ENCODE measurements at places on chromosomes 12 and 14.
A peak's percentile ranks its signal among the peaks of the same experiment; 100 is the strongest.

DNA sequence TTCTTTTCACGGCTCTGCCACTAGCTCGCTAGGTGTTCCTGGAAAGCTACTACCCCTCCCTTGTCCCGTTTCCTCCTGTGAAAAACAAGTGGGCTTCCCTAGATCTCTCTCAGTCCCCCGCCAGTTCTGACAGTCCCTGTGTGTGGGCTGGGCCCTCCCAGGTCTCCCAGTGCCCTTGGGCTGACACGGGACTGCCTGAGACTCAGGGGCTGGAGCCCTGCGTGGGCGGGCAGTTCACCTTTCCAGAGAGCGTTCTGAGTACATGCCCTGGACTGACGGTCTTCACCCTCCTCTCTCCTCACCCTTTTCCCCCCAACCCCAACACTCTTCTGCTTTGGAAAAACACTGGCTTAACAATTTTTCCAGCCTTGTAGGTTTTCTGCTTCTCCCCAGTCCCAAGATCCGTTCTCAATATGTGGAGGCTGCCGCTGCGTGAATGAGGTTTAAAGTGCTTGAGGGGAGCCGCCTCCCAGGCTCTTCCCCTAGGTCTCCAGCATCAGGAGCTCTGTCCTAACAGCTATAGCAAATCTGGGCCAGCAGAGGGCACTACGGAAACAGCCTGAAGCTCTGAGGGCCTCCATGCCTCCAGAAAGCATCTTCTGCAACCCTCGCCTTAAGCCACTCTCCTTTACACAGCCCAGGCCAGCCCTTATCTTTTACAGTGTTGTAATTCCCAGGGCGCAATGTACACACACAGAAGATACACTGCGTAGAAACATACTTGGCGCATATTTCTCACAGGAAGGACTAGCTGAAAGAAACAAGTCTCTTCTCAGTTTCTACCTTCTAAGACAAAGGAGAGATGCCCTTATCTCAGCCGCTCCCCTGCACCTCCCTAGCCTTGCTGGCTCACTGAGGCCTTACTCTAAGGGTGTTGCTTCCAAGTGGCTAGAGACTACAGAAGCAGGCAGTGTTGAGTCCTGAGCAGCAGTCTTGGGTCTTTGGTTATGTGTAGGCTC, 10.4 kb upstream of the DCD start:
- DNase-seq: peak; percentile 16

- DNase-seq: no peak
Measured at GRCh38 chr14:55654243-55654642, 74.2 kb downstream of the KTN1 start.

DNA sequence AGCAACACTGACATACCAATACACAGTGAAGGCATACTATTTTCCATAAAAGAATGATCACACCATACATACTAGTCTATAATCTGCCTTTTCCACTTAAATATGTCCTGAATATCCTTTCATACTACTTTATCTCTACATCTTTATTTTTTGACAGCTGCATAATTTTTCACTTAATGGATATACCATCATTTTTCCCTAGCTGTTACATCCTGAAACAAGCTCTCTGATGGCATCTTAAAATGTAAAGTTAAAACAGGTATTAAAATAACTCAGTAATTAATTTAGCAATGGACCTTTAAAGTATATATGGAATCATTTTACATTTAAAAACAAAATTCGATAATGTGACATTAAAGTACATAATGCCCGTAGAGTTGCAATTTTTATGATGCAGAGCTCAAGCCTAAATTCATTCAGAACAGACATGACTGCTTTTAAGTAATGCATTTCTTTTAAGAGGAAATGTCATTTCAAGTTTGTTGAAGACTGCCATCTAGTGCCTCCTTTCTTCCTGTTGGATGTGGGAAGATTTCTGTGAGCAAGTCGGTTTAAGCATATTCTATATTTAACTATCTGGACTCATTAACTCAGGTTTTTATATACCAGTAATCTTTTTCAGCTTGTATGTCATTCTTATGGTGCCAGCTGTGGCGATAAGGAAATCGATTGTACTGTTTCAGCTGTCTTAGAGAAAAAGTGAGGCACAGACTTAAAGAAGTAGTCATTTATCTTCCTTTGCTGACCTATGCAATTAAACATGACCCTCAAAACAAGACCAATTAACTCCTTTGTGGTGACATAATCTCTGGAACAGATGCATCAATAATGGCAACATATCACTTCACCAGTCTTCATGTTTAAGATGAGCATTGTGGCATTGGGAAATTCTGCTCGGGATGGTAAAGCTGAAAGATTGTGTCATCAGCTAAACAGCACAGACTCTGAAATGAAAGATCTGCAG, 20.3 kb downstream of the PRICKLE1 start:
- no peak for DNase-seq

DNA sequence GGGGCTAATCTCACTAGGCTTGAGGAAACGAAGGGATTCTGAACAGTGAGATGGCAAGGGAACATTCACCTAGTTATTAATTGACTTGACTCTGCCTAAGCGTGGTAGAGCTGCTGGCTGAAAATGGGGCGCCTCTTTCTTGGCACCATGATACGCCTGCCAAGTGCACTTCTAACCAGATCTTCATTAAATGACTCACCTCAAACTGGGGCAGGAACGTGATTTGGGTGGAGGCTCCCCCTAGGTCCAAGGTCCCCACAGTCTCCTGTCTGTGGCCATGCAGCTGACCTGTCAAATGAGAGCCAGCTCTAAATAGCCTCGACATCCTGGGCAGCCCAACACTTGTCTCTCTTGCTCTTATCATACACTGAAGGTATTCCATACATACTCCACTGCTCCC, 26.0 kb downstream of the COQ6 start:
- no peak for DNase-seq

DNA sequence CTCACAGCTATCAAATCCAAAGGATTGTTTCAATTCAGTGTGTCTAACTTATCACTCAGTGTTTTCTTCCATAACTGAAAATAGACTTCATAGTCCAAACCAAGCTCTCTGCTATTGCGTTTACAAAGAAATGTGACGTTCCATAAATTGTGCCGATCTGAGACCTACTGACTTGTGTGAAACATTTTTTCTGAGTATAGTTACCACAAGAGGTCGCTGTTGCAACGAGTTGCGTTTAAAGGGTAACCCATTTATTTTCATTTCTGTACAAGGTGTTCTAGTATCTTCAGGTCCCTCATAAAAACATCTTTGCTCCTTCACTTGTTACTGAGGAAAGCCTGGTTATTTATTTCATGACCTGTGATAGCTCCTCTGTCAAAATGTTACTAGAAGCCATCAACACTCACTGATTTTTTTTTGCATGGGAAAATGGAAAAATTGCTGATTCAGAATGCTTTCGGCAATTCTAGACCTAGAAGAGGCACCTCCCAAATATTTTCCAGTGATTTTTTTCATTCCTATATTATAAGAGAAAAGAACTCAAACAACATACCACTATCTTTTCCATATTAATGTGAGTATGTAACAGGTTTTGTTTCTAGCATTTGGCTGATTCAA, 60.9 kb upstream of the OR4E1 start:
- peak; percentile 24 for DNase-seq

DNA sequence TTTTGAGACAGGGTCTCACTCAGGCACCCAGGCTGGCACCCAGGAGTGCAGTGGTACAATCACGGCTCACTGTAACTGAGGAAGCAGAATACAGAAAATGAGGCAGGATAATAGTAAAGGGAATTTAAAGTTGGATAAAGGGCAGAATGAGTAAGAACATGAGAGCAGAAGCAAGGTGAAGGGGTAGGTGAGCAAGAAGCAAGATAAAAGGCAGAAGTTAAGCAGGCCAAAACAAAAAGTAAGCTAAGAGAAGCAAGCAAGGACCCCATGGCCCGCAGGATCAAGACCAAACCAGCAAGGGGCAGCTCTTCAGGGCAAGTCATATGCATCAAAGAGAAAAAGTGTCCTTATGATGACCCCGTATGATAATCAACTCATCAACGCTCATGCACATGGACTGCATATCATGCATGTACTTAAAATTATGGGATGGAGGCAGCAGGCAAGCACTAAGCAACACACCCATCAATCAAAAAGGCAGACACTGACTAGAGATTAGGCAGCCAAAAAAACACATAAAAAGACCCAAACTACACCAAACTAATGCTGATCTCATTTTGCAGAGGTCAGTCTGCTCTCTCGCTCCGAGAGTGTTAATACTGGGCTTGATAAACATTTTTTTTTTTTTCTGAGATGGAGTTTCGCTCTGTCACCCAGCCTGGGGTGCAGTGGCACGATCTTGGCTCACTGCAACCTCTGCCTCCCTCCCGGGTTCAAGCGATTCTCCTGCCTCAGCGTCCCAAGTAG, 11.6 kb downstream of the TIMELESS start:
- no peak for DNase-seq

DNA sequence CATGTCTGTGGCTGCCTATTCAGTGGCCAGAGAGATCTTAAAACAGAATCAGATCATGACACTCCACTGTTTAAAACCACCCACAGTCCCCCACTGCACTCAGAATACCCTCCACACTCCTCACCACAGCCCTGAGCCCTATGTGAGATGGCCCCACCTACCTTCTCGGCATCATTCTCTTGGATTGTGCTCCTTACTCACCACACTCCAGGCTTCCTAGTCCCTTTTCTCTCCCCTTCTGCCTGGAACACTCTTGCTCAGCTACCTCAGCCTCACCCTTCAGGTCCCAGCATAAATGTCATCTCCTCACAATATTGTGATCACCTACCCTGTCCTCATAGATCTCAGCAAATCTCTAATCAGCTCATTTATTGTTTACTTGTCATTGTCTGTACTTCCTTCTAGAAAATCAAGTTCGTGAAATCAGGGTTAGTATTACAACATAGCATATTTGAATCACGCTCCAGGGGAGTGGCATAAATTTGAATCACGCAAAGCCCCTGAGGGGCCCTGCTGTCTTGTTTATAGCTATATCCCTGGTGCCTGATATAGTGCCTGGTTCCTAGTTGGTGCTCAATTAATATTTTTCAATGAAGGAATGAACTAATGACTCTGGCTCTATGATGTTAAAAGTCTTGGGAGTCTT, 42.8 kb downstream of the SLC35F4 start:
- no peak for DNase-seq

DNA sequence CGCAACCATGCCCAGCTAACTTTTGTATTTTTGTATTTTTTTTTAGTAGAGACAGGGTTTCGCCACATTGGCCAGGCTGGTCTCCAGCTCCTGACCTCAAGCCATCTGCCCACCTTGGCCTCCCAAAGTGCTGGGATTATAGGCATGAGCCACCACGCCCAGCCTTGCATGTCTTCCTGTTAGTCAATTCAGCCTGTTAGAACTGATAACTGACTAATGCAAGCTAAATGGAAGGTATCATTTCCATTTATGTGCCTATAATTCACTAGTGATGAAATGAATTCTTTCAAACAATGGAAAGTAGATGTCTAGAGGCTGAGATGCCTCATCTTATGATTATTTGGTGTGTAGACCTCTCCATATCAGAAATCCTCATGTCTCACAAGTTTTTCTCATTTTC, 37.3 kb upstream of the DIP2B start:
- DNase-seq: no peak

DNA sequence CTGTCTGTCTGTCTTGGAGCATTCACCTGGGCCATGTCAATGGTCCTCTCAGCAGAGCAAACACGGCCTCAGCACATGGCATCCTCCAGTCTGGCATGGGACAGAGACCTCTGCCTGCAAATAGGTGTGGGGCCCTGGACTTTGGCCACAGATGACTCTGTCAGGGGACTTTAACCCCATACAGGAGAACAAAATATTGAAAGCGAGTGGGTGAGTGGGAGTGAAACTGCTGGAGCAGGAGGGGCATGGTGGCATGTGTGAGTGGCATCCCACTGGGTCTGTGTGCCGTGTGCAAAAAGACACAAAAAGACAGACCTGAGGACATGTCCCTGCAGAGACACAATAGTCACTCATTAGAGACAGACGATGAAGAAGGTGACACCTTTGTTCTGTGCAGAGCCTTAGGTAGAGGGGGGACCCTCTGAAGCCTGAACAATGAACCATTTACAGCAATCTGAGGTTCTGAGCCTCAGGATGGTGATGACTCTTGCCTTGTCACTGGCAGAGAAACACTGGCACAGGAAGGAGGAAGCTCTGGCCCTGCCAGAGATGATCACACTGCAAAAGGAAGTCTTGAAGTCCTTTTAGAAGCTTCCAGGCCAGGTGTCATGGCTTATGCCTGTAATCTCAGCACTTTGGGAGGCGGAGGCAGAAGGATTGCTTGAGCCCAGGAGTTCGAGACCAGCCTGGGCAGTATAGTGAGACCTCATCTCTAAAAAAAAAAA, 7.5 kb downstream of the LAG3 start:
- no peak for DNase-seq

- DNase-seq: no peak
Measured at GRCh38 chr12:128259556-128260070, 7.4 kb upstream of the TMEM132C start.

- DNase-seq: no peak
Measured at GRCh38 chr14:33809396-33809981, 141.4 kb downstream of the EGLN3 start.

- peak; percentile 63 for DNase-seq
Measured at GRCh38 chr12:117836999-117837736, 131.6 kb downstream of the KSR2 start.

DNA sequence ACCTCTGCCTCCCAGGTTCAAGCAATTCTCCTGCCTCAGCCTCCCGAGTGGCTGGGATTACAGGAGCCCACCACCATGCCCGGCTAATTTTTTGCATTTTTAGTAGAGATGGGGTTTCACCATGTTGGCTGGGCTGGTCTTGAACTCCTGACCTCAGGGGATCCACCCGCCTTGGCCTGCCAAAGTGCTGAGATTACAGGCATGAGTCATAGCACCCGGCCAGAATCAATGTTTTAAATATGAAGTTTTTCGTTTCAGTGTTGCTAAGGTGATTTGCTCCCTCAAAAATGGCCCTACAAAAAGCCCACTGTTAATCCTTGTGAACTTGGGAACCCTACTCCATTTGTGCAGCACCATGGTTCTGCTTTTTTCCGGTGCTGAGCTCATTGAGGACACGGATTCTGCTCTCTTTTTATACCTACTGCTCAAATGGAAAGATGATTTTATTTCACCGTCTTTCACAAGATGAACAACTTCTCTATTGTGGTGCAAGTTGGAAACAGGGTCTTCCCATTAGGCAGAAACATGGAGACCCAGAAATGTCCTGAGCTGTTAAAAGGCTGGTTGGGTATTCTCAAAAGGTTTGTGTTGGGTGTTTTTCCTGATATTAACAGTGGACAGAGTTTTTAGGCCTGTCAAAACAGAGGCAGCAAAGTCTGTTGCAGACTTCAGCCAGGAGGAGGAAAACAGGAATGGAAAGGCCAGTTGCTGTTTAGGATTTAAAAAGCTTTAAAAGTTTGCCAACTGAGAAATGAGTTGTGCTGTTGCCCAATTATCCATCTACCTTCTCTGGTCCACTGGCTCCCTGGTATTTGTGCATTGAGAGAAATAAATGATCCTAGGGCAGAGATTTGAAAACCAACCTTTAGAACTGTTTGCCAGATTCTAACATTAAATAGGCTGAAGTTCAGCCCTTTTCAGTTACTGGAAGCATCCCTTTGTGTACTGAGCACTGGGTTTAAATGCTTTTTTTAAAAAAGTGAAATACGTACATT, 85.8 kb downstream of the ATP23 start:
- no peak for DNase-seq

DNA sequence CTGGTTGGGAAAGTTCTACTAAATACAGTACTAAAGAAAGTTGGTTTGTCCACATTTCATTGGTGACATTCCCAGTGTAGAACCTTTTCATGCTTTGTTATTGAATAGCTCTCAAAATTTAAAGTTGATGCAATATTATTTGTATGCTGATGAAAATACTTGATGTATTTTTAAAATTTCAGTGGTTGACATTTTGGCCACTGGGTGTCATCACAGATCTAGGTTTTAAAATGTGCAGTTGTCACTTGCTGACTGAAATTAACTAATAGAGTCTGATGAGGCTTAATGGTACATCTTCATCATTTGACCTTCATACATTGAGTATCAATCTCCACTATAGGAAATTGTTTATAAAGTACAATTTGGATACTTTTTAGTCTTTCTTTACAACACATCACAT, 37.1 kb downstream of the CMAS start:
- DNase-seq: no peak

Measured in stimulated activated CD4-positive, alpha-beta T cell treated with anti-CD3 and anti-CD28 coated beads, TNF-alpha, amount 100 ng/mL, for 48 hours (primary cell).